Upper lobe of left lung (tissue), 6 donors: ENCODE measurements at places on chromosomes 12 and 14.

DNA sequence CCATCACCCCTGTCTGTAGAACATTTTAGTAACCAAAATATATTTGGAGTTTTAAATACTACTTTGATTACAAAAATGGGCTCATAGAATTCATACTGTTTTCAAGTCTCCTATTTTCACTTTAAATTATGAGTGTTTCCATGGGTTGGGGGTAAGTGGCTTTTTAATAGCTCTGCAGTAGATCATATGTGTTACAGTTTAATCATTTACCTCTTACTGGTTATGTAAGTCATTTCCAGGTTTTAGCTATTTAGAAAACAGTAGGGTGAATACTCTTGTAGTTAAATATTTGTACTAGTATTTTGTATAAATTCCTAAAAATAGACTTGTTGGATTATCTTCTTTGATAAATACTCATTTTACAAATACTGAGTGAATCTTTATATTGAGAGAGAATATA lies 8.2 kb downstream of the PCNX1 start:
- DNase-seq, result no peak

DNA sequence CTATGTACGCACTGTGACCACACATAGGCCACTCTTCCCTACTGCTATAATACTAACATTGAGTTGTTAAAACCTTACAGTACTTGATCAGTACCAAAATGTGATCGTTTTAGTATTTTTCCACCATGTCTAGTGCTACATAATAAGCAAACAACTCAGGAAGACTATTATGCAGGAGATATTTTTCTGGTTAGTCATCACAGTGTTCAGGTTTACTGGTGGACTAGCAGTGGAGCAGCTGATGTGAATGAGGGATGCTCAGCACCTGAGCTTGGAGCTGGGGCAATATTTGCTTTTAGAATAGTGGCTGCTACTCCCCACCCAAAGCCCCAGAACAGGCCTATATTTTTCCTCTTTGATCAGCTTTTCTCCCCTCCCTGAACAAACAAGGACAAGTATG lies 513.1 kb downstream of the KCNH5 start:
- DNase-seq, result no peak

- DNase-seq, result no peak
These were observed 5.5 kb downstream of the SLC38A1 start for GRCh38 chr12:46263140-46264016.

DNA sequence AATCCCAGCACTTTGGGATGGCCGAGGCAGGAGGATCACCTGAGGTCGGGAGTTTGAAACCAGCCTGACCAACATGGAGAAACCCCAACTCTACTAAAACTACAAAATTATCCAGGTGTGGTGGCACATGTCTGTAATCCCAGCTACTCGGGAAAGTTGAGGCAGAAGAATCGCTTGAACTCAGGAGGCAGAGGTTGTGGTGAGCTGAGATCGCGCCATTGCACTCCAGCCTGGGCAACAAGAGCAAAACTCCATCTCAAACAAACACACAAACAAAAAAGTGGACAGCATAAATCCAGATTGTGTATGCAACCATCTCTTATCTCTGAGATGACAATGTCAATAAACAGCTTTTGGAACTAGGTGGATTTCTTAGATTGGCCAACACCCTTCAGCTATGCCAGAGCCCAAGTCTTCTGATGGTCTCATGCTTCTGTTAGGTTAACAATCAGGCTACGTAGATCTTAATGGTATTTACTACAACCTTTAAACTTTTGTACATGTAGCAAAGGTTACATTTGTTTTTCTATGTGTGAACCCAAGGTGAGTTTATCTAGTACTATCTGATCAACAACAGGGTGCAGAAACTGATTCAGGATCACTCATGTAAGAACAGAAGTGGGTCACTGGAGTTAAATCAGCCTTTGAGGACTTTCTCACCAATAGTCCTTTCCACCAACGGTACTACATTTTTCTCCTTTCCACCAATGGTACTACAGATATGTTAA lies 73.7 kb downstream of the DUSP16 start:
- DNase-seq, result no peak

- DNase-seq, result no peak
These were observed 17.3 kb downstream of the EPYC start for GRCh38 chr12:90987520-90987919.
